GM19239 (cell line): ENCODE measurements at places on chromosomes 7 and 10.

GRCh38 chr7:134640842-134641715, 5.6 kb upstream of the BPGM start:
- no peak for DNase-seq

DNA sequence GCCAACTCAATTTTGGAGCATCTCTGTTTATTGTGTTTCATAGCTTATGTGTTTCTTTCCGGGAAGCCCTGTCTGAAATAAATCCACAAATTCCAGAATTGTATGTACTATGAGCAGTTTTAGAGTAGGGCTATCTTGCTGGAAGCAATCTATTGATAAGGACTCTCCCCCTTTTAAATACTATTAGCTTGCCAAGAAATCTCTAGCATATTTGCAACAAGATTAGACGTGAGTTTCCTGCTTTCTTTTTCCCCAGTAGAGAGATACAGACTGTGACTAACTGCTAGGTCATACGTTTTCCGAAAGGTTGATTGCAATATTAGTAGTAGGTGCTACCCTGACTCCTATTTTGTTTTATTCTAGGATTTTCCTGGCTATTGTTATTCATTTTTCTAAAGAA, 277.0 kb downstream of the MALRD1 start:
- DNase-seq: no peak

DNA sequence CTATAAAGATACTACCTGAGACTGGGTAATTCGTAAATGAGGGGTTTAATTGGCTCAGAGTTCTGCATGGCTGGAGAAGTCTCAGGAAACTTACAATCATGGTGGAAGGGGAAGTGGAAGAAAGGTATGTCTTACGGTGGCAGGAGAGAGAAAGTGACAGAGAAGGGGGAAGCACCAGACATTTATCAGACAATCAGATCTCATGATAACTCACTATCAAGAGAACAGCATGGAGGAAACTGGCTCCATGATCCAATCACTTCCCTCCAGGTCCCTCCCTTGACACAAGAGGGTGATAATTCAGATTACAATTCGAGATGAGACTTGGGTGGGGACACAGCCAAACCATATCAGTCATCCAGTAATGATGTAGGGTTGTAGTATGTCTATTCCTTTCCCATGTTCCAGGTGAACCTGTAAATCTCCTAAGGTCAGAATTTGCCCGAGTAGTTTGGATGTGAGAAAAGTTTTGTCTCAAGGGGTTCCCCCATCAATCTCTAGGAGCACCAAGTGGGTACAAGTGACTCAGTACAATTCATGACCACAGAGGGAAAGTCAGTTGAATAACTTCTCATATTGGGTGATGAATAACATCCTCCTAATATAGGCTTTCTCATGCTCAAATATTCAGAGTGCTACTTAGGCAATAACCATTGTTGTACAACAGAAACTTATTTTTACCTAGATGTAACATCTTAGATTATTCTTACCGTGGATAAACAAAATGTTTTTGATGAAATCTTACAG, 39.7 kb upstream of the MTPN start:
- no peak for DNase-seq

GRCh38 chr7:674454-675410, 51.8 kb upstream of the DNAAF5 start:
- no peak for DNase-seq

GRCh38 chr7:137937202-137937560, 64.7 kb downstream of the CREB3L2 start:
- no peak for DNase-seq

DNA sequence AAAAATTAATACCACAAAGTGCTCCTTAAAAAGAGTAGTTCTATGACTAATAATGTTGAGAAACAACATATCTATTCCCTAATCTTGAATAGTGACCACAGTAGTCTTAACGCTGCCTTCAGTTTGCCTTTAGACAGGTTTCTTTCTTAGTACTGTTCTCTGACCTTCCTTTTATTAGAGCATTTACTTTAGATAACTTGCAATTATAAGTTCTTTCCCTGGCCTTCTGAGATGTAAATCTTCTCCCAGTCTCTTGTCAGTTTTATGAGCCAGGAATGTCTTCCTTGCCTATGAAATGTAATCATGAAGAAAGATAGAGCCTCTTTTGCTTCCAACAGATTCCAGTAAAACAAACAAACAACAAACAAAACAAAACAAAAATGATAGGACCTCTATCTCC, 1119.8 kb upstream of the LRRTM3 start:
- DNase-seq: no peak

DNA sequence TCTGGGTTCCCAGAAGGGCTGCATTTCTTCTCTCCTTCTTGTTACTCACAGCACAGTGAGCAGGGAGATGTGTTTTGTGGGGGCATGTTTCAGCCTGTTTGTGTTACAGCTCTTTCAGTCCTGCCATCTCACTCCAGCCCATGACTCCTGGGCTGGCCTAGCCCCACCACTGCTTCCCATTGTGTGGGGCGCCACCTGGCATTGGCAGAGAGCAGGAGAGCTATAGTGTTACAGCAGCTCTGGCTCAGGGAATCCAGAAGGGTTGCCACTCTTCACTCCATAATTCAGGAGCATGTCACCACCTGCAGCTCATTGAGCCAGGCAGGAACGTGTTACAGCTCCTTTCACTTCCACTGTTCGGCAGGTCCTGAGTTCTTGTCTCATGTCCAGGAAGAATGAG, 30.0 kb downstream of the CLDN12 start:
- no peak for DNase-seq

GRCh38 chr10:88542522-88542921, 40.6 kb downstream of the RNLS start:
- no peak for DNase-seq

- no peak for DNase-seq
Measured at GRCh38 chr7:14806891-14807290, 95.7 kb downstream of the DGKB start.
